ENCODE measurements at places on chromosomes 11 and 22.

DNA sequence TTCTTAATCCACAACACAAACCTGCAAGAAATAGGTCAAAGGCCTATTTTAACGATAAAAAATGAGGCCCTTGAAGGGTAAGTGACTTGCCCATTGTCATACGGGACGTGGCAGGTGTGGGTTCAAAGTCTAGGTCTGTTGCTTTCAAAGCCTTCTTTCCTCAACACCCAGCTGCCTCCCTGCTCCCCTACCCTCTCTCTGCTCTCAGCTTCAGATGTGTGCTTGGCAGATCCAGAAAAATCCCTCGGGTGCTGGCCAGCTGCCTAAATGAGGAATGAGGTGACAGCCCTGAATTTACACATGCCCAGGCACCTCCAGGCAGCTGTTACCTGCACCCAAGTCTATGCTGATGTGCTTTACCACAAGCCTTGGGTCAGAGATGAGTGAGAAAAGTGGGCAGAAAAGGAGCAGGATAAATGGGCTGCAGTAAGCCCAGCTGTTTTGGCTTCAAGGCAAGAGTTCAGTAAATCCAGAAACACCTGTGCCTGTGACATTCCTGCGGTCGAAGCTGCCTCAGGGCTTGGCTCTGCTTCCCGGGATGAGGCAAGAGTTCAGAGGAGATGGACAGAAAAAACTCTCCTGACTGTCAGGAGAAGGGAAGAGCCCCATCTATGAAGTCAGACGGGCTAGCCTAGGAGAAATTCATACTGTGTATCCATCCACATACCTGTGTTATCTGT is 49.9 kb upstream of the LDLRAD3 start:
- no peak for DNase-seq

- DNase-seq = no peak
Observed at GRCh38 chr11:2444821-2445745, at the start of gene KCNQ1. TSS of gene KCNQ1 (plus strand) at chr11:2445008. CDS start at chr11:2445099, 91 bp downstream.

GRCh38 chr11:111476366-111476765 is 35.8 kb downstream of the BTG4 start:
- DNase-seq = no peak

- DNase-seq = no peak
Observed at GRCh38 chr11:102680945-102681344, 24.6 kb downstream of the MMP27 start.

DNA sequence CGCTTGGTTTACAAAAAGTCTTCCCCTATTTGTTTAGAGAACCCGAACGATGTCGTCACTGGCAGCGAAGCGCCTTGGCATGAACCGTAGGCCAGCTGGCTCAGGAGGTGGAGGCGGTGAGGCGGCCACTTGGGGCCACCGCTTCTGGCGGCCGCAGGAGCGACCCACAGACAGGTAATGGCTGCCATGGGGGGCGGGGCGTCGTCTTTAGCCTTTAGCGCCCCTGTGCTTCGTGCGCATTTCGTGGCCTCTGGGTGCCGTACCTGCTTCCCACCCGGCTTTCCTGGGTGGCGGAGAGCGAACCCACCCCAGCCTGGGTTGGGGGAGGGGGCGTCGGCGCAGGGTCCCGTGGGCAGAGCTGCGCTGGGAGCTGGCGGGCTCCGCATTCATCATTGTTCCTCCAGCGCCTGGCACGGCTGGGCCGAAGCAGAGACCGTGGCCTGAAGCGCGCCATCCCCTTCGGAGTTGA is 469 bp upstream of the OSBP2 start:
- peak; percentile 49 for DNase-seq

DNA sequence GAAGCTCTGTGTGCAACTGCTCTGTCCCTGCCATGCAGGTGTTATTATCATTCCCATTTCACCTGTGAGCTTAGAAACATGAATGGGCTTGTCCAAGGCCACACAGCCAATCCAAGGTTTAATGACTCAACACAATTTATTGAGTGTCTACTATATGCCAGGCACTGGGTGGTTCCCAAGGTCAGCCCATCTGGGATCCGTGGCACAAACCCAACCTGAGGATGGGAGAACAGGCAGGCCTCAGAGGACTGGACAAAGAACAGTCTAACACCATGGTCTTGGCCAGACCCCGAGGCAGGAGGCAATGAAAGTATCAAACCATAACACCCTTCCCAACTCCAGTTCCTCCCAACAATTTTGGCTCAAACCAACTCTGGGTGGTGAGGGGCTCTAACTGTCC is 15.7 kb downstream of the SPATA19 start:
- DNase-seq = no peak

- DNase-seq = no peak
Observed at GRCh38 chr11:665704-666281, 28.7 kb downstream of the DRD4 start.

GRCh38 chr11:122317305-122317704 is 201.3 kb upstream of the BLID start:
- DNase-seq = no peak

DNA sequence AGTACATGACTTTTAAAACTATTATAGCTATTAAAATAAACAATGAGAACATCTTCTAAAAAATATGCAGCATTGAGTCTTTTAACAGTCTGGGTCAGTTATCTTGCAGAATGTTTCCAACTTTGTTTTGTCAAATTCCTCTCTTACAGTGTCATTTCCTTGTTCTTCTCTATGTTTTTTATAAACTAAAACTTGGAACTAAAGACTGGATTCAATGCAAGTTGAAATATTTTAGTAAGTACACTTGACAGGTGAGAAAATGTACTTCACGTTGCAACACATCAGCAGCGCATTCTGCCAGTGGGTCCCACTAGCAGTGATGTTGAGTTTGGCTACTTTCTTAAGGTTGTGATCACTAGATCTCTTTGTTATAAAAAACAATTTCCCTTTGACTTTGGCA is 1407.6 kb upstream of the RAG2 start:
- DNase-seq = no peak

DNA sequence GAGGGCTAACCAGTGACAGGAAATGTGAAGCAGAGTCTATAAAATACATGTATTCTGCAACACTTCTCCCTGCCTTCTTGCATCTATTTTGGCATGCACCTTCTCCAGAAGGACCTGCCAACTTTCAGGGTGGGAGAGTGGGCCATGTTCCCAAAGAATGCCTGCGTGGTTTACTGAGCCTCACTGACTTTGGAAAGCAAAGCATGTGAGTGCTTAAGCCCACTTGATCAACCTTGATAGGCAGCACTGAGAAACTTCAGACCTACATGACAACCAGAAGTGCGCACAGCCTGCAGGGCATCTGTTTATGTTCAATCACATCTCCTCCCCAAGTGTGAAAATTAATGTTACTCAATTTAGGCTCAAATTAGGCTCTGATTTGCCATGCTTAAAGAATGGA is 69.2 kb downstream of the AMOTL1 start:
- no peak for DNase-seq

- DNase-seq = no peak
Observed at GRCh38 chr11:64321533-64321932, 3.6 kb downstream of the PRDX5 start.

GRCh38 chr11:110044226-110044968 is 48.8 kb upstream of the ZC3H12C start:
- DNase-seq = no peak

DNA sequence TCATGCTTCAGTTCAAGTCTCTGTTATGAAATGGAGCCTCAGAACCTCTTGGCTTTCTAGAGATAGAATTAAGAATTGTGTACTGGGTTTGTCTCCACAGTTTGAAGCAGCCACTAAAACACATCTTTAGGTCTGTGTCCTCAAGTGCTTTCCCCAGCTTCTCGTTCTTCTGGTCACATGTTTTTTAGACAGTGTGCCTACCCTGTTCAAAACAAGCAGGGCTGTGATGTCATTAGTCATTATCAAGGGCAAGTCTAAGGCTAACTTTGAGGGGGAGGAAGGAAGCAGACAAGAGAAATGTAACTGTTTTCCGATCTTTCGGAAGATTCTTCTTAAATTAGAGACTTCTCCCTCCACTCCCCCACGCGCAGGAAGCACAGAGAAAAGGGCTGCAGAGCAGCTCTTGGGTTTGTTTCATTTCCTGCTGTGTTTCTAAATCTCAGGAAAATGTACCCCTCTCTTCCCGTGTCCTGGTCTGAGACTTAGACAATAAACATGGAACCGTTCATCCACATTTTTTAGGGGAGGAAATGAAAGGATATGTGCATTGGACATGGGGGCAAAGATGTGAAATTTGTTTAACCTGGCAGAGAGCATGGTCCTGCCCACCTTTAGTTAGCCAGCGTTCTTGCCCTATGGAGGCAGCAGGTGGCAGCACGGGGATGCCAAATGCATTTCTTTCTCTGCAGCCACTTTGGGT is 3.1 kb downstream of the AKIP1 start:
- peak; percentile 32 for DNase-seq
